Activated CD4-positive, CD25-positive, alpha-beta regulatory T cell treated with anti-CD3 and anti-CD28 coated beads, Interleukin-2, amount 50 U/mL, for 24 hours (primary cell): ENCODE measurements at places on chromosomes 7 and 10.
A peak's percentile ranks its signal among the peaks of the same experiment; 100 is the strongest.

DNA sequence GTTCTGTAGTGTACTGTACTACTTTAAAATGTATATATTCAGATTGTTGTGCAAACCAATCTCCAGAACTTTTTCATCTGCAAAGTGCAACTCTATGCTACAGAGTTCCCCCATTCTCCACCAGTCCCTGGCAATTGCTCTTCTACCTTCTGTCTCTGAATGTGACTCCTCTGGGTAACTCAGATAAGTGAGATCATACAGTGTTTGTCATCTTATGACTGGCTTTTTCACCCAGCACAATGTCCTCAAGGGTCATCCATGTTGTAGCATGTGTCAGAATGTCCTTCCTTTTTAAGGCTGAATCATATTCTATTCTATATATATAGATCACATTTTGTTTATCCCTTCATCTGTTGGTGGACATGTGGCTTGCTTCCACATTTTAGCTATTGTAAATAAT lies 10.8 kb downstream of the SLIT1 start:
- ATAC-seq = no peak

GRCh38 chr10:103745341-103746247 lies 109.8 kb downstream of the SH3PXD2A start:
- peak; percentile 84 for ATAC-seq

GRCh38 chr7:92833766-92834506 lies 2.4 kb downstream of the CDK6 start:
- ATAC-seq = peak; percentile 40

DNA sequence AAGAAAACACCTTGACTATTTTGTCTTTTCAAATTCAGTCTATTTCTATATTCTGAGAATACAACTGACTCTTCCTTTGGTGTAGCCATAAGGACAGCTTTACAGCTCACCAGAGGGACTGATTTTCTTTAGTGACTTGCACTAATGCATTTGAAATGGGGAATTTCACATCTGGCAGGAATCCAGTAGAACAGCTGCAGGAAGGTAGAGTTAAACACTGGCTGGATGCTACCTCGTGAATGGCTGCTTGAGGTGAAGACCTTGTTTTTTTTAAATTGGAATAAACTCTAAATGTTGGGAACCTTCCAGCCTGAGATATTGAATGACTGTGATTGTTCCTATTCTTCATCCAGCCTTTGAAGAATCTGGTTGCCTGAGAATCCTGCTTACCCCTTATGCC lies 139.5 kb upstream of the STK17A start:
- ATAC-seq = no peak

DNA sequence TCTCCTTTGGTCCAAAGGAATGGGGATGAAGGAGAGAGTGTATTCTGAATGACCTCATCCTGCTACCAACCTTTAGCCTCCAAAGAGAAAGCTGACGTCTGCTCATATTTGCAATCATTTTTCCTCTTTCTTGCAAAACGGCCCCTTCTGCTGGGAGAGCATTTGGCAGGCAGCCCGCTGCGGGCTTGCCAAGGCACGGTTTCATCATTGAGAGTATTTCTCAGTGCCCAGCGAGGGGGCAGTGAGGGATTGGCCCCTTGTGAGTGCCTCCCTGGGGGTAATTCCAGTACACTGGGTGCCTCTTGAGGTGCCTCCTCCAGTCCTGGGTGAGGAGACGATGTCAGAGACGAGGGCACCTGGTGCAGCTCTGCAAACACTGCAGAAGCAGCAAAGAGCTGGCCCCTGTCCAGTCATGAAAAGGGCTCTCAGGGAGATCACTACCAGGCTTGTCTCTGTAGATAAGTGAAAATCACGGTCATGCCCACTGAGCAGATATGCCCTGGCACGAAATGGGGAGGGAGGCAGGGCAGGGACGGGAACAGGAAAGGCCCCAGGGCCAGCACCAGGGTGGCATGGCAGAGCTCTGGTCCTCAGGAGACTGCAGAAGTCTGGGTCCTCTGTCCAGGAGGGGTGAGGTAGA lies 48.7 kb upstream of the SHH start:
- ATAC-seq = no peak

DNA sequence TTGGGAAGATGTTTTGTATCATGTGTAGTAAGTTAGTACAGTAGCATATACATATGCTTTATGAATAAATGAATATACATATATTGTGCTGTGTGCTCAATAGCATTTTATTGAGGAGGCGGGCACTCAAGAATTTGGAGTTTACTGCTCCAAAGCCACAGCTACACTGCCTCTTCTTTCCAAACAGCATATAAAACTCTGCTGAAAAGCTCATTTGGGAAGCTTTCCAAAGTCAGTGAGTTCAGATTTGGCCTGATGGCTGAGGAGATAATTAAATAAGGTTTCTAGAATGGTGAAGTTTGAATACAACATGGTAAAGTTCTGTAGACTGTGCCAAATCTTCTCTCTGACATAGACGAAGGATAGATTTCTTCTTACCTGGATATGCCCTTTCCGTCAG lies 29.8 kb downstream of the CDK1 start:
- ATAC-seq = no peak

DNA sequence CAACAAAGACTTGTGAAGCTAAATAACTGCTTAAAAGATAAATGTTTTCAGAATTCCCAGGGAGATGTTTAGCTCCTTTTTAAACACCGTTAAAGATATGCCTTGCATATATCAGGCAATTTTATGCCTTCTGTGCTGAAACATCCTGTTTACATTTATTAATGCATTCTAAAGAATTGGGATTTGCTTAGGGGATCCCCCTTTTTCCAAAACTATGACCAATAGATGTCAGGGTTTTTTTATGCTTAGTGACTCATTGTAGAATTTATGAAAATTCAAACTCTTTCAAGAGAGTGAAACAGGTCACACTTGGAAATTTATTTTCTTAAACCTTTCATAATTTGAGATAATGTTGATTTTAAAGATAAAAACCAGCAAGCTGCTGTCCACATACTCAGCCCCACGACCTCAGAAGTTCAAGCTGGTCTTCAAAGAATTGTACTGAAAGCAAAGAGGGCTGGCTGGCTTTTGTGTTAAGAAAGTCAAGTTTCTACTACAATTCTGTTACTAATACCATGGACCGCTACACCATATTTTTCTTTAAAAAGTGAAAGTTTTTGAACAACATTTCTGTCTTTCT lies 411.8 kb downstream of the ETV1 start:
- ATAC-seq = no peak

GRCh38 chr7:134186027-134186426 lies 58.9 kb downstream of the LRGUK start:
- ATAC-seq = no peak

- ATAC-seq = no peak
Measured at GRCh38 chr7:66576646-66577045, 52.0 kb upstream of the KCTD7 start.

- ATAC-seq = no peak
Measured at GRCh38 chr10:70722820-70723424, 50.6 kb downstream of the ADAMTS14 start.

DNA sequence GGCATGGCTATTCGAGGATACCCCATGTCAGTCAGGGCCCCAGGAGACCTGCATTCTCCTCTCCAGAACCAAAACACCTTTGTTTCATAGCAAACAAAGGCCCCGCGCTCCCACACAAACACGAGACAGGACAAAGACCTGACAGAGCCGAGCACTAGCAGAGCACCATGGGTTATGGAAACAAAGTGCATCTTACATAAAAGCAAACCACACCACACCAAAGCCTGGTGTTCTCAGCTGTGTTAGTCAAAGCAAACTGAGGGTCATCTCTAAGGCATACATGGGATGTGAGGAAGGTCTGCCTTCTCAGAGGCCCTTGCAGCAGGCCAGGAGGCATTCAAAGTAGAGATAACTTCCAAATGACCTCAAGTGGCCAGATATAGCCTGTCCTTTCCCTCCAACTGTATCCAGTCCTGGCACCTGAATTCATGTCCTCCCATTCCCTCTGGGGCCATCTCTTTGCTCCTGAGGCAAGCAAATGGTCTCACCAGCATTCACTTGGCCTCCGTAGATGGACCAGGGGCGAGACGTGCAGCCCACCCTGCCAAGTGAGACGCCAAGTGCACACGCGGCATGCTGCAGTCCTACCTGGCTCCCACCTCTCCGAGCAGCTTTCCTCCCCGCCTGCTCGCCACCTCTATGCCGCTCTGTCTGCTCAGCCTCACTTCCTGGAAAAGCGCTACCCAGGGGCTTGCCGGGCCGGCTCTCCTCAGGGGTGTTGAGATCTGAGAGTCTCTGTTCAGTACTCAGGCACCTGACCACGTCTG lies 45.3 kb upstream of the PDLIM1 start:
- ATAC-seq = no peak

DNA sequence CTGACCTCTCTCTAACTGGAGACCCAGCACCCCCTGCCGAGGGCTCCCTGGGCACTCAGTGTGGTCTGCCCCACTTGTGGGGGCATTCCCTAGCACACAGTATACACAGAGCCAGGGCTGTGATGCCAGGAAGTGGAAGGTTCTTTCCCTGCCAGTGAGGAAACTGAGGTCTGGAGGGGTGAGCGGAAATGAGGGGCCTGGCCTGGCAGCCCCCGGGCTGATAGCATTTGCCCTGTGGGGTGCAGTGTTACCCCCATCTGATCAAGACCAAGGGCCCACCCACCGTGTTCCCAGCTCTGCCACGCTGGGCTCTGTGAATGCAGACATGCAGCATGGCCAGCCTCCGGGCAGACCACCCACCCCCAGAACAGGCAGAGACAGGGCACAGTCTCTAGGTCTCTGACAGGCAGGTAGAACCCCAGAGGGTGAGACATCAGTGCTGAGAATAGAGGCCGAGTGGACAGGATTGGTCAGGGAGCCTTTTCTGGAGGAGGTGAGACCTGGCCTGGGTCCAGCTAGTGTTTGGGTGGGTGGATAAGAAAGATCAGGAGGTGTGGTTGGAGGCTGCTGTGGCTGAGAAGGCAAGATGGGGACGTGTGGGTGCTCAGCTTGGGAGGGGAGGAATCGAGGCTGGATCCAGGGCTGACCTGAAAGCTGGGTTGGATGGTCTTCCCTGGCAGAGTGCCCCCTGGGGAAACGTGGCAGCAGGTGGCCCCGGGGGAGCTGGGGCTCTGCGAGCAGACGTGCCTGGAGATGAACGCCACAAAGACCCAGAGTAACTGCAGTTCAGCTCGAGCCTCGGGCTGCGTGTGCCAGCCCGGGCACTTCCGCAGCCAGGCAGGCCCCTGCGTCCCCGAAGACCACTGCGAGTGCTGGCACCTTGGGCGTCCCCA lies 10.8 kb upstream of the ZNF862 start:
- ATAC-seq = no peak
